Right lobe of liver (tissue), 6 donors: ENCODE measurements at places on chromosomes 13 and 19. TPM values are rescaled to one million over a fixed set of nuclear protein-coding genes. Genes with fewer than 3 reads are reported as not detected.

Gene GZMM
- not detected for total RNA-seq

Gene TSHZ3
- total RNA-seq, result 1.3 TPM

Gene SWSAP1
- 2.6 TPM for total RNA-seq

Gene ZNF506
- total RNA-seq, result 4.2 TPM

Gene SIAH3
- not detected for total RNA-seq

Gene NPHS1
- total RNA-seq, result not detected

Gene ILF3
- total RNA-seq, result 82.3 TPM

Gene CATSPERD
- total RNA-seq, result not detected

Gene ATP1A3
- total RNA-seq, result not detected

Gene TIMM13
- total RNA-seq, result 35.5 TPM

Gene ZNF492
- 0.07 TPM for total RNA-seq

Gene IZUMO2
- not detected for total RNA-seq

Gene TMC4
- total RNA-seq, result 0.81 TPM

Gene ZNF791
- 9.4 TPM for total RNA-seq

Gene SYNGR4
- not detected for total RNA-seq

Gene GARIN5A
- 2.0 TPM for total RNA-seq

Gene EFNB2
- 9.8 TPM for total RNA-seq

Gene PSG11
- not detected for total RNA-seq

Gene MIR17HG
- 1.8 TPM for total RNA-seq

Gene JAK3
- total RNA-seq, result 2.5 TPM

Gene SHISA2
- total RNA-seq, result 0.07 TPM

Gene CCDC70
- not detected for total RNA-seq

Gene CEACAM6
- total RNA-seq, result 0.18 TPM

Gene NLRP7
- not detected for total RNA-seq

Gene MUC16
- total RNA-seq, result not detected

Gene SCAF1
- total RNA-seq, result 25.5 TPM

Gene ZNF729
- total RNA-seq, result not detected

Gene ADGRE1
- 0.74 TPM for total RNA-seq

Gene CGB2
- not detected for total RNA-seq

Gene APBA3
- total RNA-seq, result 14.0 TPM

Gene TEX29
- total RNA-seq, result not detected

Gene F7
- total RNA-seq, result 119 TPM

Gene TBCB
- 51.5 TPM for total RNA-seq

Gene ZNF850
- 1.1 TPM for total RNA-seq
